ENCODE measurements at places on chromosomes 2 and 18.

- DNase-seq, result no peak
Observed at GRCh38 chr2:4549666-4550210, 846.4 kb downstream of the DCDC2C start.

- DNase-seq, result no peak
Observed at GRCh38 chr2:147273628-147274027, 571.2 kb upstream of the ACVR2A start.

DNA sequence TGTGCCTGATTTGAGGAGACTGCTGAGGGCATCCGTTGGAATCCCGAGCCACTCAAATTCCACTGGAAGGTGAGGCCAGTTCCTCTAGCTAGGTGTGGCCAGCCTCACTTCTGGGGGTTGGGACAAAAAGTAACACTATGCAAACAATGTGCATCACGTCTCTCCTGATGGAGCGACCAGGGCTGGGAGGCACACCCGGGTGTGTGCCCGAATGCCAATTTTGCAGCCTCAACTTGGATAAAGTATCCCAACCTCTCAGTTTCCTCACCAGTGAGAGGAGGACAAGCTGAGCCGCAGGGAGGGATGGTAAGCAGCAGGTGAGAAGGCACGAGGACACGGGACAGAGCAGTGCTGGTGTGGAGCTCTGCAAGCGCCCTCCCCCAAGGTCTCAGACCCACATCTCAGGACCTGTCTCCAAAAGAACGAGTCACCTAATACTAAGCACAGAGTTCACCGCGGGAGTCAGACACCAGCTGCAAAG, 218.3 kb downstream of the HAUS1 start:
- DNase-seq, result no peak

GRCh38 chr2:236968101-236968879, 117.4 kb upstream of the COPS8 start:
- no peak for DNase-seq

- no peak for DNase-seq
Observed at GRCh38 chr2:21276163-21276562, 152.4 kb downstream of the TDRD15 start.
